ENCODE measurements at places on chromosomes 1 and 21.

GRCh38 chr1:116880917-116881316 lies 28.8 kb upstream of the PTGFRN start:
- no peak for DNase-seq

GRCh38 chr1:101293461-101294051 lies 56.7 kb downstream of the S1PR1 start:
- no peak for DNase-seq

GRCh38 chr1:167185974-167186657 lies 34.6 kb upstream of the POU2F1 start:
- DNase-seq: no peak

DNA sequence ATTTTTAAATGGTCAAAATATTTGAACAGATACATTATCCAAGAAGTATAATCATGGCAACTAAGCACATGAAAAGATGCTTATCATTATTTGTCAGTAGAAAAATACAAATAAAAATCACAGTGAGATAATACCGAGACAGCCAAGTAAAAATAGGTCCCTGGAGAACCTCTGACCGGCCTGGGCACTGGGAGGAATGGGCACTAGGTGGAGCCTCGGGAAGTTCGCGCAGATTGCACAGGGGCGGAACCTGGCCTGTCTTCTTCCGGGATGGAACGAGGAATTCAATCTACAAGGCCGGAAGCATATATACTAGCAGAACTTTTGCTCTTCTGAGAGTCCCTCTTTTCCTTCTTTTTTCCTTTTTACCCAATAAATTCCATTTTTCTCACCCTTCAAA lies 148.5 kb upstream of the CHRM3 start:
- no peak for DNase-seq

- no peak for DNase-seq
Observed at GRCh38 chr1:34987018-34987417, 1.9 kb upstream of the TMEM35B start.

DNA sequence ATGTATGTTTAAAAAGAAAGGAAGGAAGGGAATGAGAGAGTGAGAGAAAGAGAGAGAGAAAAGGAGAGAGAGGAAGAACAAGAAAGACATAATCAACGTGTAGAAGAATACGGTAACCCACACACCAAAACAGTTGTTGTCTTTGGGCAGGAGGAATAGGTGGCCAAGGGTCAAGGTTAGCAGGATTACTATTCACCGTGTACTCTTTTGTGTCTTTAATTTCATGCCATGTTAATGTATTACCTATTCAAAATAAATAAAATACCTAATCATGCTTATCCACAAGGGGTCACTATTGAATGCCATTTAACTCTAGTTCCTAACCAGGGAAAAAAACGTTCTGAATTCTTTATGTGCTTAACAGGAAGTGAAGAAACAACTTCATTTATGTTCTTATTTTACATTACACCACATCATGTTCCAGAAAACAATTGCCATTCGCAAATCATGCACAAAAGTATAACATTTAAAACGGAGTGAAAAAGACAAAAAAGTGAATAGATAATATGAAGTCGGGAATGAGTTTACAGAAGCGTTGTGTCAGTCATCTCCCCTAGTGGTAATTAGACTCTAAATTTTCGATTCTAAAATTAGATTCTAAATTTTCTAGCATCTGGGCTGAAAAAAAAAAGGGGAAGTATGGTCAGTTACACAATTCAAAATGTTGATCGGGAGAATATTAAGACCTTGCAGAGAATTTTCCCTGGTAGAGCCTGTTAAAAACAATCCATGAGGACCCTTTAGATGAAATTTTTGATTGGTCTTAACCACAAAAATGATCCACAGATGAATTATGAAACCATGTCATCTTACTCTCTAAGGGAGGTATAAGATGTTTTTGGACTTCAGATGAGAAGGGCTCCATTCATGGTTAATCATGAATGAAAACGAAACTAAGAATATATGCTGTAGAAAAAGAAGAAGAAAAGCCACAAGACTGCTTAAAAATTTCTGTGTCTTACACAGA lies 700 bp upstream of the KMO start:
- DNase-seq: peak; percentile 6

DNA sequence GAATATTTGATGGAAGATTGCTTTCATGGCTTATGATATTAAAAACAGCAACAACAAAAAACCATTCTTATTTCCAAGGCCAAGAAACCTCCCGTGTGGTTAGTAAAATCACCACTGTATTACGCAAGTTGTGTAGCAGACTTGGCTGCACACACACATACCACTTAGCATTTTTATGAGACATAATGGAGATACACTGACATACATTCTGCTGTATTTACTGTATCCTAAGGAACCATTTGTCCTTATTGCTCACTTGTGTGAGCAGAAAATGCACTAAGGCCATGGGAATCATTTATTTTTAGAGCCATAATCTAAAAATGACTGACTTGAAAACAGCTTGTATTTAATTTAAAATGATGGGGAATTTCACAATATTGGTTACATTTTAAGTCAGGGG lies 584 bp upstream of the C1orf141 start:
- DNase-seq: no peak

DNA sequence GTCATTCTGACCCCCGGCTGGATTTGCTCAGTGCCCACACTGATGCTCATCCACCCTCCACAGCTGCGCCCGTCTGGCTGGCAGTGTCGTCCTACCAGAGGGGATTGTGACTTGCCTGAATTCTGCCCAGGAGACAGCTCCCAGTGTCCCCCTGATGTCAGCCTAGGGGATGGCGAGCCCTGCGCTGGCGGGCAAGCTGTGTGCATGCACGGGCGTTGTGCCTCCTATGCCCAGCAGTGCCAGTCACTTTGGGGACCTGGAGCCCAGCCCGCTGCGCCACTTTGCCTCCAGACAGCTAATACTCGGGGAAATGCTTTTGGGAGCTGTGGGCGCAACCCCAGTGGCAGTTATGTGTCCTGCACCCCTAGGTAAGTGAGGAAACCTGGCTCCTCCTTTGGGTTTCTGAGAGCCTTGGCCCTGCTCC lies 5.7 kb upstream of the EFNA4 start:
- no peak for DNase-seq

- DNase-seq: no peak
Observed at GRCh38 chr1:16420424-16421118, 16.7 kb downstream of the SPATA21 start.

DNA sequence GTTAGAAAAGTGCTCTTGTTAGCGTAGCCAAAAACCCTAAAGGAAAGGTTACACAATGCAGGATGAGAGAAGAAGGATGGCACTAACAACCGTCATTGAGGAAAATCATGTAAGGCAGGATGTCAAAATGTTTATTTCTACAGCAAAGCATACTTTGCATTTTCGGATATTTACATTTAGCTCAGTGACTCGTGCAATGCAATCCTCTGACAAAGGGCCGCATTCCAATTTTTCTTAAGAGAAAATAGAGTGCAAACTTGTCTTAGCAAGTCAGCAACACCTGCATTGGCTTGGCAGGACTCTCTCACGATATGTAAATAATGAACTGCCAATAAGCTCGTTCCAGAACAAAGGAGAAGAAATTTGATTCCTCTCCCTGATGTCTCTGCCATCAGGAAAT lies 33.3 kb downstream of the TIAM1 start:
- no peak for DNase-seq

DNA sequence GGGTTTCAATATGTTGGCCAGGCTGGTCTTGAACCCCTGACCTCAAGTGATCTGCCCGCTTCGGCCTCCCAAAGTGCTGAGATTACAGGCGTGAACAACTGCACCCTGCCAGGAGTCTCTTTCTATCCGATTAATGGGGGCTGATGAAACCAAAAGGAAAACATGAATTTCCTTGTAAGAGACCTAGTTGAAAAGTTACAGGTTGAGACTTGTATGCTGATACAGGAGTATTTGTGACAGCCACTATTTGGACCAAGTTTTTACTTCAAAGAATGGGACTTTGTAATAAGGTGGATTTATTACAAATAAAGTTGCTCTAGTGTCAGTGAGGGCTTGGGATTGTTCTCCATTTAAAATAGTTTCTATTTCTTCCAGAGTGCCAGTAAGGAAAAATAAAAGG lies 43.6 kb upstream of the TMEM61 start:
- no peak for DNase-seq

GRCh38 chr21:41418393-41418792 lies 7.6 kb upstream of the MX1 start:
- DNase-seq: no peak

GRCh38 chr1:180898441-180899219 lies 14.1 kb upstream of the KIAA1614 start:
- DNase-seq: no peak

GRCh38 chr1:112046630-112047029 lies 57.2 kb upstream of the KCND3 start:
- no peak for DNase-seq

DNA sequence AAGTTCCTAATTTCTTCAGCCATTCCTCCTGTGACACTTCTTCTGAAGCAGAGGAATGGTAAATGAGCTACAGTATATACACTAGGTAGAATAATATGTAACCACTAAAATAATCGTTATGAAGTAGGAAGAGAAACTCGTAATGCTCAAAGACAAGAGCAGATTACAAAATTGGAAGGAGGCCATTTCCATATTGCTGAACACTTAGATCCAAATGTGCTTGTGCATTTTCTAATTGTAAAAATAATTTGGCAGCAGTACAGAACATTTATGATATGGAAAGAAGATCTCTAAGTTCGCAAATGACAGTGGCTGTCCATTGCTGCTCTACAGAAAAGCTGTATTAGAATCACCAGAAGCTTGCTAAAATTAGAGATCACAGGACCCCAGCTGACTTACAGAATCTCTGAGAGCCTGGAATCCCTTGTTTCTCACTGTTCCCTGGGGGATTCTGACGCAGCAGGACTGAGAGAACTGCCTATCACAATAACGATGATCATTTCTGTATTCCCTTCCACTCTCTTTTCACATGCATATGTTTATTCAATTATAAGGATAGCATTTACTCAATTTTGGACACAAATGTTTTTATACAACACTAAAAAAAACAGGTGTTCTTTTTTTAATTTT lies 242.1 kb downstream of the OMA1 start:
- no peak for DNase-seq

- no peak for DNase-seq
Observed at GRCh38 chr1:77579547-77579946, 102.9 kb downstream of the ZZZ3 start.

DNA sequence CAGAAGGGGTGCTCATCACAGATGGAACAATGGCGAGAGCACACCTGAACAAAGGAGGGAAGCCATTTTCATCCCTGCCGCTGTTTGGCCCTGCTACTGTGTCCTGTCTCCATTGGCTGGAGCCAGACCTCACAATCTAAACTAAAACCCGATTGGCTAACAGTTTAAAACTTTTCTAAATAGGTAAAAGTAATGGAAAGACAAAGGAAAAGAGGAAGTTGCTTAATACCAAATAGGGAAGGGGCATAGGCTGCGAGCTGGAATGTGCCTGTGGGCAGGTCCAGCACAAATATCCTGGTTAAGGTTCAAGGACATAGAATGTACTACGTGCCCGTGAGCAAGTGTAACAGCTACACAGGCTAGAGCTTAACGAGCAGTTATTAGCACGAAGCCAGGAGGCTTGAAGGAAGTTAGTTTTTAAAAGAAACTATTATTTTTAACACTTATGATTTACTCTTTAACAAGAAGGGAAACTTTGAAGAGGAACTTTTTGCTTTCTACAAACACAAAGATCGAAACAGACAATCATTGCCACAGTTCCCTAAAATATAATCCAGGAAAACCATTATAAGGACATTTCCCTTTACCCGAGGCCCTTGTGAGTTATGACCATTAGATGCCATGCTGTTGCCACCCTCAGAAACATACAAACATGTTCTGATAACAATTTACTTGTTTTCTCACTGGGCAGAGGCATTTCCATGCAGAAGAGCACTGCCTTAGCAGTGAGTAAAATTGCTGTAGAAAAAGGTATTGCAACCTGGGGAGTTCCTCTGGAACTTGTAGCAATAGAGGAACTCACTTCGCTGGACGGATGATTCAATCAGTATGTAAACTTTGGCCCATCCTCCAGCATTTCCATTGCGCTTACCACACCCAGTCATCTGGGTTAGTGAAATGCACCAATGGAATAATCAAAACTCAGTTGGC lies 4.8 kb upstream of the PTTG1IP start:
- no peak for DNase-seq

DNA sequence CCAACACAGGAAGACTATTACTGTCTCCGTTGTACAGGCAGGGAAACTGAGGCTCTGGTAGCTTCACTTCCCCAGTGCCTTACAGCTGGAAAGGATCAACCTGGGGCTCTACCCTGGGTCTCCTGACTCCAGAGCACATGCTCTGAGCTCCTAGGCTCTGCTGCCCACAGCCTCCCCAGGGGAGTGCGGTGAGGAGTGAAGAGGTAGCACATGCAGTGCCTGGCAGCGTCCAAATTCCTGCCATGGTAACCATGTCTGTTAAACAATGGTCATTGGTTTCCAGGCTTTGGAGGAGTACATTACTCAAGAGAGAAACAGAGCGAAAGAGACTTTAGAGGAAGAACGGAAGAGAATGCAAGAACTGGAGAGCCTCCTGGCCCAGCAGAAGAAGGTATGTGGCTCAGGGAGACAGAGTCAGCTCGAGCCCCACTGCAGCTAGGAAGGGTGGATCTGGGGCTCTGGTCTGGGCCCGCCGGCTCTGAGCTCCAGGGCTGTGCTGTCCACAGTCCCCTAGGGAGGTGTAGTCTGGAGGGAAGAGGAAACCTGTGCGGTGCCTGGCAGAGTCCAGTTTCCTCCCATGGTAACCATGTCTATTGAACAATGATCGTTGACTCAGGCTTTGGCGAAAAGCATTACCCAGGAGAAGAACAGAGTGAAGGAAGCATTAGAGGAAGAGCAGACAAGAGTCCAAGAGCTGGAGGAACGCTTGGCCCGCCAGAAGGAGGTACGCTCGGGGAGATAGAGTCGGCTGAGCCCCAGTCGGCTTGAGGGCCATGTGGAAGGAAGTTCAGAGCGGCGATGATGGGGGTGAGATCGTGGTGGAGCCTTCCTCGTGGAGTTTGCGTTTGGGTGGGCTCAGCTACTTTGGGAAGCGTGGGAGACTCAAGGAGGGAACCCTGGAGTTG lies 64.6 kb upstream of the EFHD2 start:
- no peak for DNase-seq

DNA sequence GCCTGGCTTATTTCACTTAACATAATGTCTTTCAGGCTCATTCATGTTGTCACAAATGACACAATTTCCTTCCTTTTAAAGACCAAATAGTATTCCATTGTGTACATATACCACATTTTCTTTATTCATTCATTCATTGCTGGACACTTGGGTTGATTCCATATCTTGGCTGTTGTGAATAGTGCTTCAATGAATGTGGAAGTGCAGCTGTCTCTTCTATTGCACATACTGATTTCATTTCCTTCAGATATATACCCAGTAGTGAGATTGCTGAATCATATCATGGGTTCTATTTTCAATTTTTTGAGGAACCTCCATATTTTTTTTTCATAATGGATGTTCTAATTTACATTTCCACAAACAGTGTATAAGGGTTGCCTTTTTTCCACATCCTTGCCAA lies 38.6 kb upstream of the WLS start:
- no peak for DNase-seq

GRCh38 chr1:234093741-234094140 lies 189.3 kb downstream of the SLC35F3 start:
- DNase-seq: no peak

- DNase-seq: no peak
Observed at GRCh38 chr1:100253552-100253951, 3.9 kb upstream of the DBT start.

- DNase-seq: no peak
Observed at GRCh38 chr1:1826356-1827088, 48.3 kb upstream of the NADK start.
